ENCODE measurements at places on chromosomes 11 and 22.
A peak's percentile ranks its signal among the peaks of the same experiment; 100 is the strongest.

DNA sequence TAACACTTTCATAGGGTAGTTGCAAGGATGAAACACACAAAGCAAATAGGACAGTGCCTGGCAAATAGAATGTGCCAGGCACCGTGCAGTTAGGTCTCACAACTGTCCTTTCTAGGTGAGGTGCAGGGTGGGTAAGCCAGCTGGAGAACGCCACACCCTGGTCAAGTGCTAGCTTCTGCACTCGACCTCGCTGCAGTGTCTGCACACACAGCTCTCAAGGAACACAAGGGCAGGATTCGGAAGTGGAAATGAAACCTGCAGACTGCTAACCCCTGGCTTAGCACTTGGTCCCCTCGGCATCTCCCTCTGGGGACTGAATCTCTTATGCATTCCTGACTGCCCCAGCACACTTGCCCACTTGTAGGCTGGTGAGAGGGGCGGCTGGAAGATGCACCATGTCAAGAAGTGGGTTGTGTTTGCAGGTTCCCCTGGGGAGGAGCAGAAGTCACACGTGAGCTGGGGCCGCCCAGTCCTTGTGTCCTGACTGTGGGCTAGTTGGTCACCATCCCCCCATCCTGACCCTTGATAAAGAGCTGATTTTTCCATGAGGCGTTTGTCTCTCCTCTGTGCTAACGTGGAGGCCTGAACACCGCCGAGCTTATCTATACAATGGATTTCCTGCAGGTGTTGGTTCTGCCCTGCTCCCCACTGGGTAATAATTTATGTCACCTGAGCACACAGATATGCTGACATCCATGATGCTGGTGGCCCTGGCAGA is 89.0 kb downstream of the MICAL2 start:
- DNase-seq: no peak

DNA sequence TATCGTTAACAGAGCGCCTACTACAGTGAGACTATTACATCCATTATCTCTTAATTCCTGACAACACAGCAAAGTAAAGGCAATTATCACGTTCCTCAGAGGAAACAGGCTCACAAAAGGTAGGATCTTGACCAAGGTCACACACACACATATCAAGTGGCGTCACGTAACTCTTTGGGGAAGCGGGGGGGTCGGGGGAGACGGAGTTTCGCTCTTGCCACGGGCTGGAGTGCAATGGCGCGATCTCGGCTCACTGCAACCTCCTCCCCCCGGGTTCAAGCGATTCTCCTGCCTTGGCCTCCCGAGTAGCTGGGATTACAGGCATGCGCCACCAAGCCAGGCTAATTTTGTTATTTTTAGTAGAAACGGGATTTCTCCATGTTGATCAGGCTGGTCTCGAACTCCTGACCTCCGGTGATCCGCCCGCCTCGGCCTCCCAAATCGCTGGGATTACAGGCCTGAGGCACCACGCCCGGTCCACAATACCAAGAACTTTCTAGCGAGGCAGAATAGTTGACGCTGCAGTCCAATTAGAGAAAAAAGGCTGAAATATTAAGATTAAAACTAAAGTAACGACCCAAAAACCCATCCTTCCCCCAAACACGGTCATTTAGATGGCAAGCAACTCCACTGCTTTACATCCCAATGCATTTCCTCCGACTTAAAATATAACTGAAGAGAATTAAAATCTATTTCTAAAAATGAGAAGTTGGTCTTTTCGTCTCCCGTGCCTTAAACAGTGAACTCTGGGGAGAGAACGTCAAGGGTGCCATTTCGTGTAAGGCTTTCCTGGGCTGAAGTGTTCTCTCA is 1.2 kb downstream of the DDX17 start:
- DNase-seq: peak; percentile 72

GRCh38 chr11:83681031-83681781 is 395.0 kb upstream of the CCDC90B start:
- DNase-seq: no peak

DNA sequence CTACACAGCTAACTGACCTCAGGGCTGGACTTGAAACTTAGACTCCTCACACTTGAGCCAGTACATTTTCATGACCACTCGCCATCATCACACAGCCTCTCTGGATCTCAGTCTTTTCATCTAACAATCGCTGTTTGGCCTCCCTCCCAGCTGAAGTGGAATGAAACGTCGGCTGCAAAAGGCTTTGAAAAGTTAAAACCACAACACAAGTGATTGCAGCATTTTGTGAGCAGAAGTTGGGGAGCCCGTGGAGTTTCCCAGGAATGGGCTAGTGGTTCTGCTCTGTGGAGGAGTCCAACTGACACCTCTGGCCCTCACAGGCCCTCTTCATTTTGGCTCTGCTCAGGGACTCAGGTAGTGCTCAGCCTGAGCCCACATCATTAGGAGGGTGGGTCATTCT is 35.9 kb upstream of the TRIM29 start:
- peak; percentile 30 for DNase-seq

GRCh38 chr22:17890245-17890671 is 116.0 kb upstream of the BID start:
- no peak for DNase-seq

DNA sequence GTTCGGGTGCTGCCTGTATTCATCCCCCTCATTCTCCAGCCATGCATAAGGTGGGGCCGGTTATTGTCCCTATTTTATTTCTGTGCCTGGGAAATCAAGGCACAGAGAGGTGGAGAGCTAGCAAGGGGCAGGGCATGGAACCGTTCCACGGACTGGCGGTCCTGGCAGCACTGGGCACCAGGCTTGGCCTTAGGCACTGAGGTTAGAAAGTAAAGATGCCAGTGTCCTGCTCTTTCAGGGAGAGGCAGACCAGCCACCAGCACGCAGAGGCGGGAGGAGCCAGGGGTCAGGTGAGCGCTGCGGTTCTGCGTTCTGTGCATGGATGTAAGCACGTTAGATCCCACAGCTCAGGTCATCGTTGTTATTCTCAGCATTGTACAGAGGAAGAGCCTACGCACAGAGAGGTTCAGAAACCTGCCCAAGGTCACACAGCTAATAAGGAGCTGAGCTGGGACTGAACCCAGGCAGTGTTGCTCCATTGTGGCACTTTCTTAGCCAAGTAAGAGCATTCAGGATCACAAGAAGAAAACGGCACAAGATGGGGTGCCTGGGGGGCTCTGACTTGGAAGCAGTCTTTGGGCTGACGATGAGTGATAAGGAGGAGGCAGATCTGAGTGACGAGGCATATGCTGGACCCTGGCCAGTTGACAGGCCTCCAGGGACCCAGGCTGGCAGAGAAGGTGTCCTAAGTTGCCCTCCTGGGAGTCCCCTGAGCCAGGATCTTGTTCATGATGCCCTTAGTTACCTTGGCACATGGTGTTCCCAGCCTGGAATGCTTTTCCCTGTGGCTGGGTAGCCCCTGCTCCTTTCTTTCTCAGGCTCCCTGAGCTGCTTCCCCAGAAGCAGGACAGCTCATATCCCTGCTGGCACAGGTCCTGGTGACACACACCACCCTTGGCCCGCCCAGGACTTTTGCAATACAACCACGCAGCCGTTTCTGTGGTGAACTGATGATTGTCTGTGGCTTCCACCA is 41.1 kb downstream of the OSBPL5 start:
- DNase-seq: peak; percentile 63

- DNase-seq: no peak
Measured at GRCh38 chr11:62965574-62965973, 19.2 kb downstream of the SLC22A6 start.

DNA sequence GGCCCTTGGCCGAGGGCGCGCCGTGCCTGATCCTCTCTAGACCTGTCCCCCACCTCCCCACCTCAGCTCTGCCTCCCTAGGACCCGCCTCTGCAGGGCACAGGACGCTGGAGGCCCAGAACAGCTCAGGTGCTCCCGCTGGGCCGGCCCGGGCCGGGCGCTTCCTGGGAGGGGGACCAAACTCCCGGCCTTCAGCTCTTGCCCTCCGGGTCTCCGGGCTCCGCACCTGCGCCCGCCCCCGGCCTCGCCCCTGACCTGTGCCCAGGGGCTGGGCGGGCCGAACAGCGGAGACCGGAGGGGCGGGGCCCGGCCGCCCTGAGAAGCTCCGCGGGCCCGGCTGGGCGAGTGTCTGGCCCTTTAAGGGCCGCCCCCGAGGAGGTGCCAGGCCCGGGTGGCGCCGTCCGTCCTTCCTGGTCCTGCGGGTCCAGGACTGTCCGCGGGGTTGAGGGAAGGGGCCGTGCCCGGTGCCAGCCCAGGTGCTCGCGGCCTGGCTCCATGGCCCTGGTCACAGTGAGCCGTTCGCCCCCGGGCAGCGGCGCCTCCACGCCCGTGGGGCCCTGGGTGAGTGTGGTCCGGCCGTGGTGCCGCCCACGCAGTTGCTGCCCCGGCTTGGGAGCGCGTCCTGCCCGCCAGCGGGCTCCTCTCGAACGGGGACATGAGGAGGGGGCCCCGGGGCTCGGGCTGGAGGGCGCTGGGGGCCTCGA is at the start of gene SSH3:
Gene SSH3, plus strand, starts transcription at position 399 of the 703 bp plus-strand sequence. Its CDS starts 96 bp downstream, at position 495.
- peak; percentile 24 for DNase-seq

- peak; percentile 24 for DNase-seq
Measured at GRCh38 chr22:36986242-36986821, 32.9 kb downstream of the TST start.

DNA sequence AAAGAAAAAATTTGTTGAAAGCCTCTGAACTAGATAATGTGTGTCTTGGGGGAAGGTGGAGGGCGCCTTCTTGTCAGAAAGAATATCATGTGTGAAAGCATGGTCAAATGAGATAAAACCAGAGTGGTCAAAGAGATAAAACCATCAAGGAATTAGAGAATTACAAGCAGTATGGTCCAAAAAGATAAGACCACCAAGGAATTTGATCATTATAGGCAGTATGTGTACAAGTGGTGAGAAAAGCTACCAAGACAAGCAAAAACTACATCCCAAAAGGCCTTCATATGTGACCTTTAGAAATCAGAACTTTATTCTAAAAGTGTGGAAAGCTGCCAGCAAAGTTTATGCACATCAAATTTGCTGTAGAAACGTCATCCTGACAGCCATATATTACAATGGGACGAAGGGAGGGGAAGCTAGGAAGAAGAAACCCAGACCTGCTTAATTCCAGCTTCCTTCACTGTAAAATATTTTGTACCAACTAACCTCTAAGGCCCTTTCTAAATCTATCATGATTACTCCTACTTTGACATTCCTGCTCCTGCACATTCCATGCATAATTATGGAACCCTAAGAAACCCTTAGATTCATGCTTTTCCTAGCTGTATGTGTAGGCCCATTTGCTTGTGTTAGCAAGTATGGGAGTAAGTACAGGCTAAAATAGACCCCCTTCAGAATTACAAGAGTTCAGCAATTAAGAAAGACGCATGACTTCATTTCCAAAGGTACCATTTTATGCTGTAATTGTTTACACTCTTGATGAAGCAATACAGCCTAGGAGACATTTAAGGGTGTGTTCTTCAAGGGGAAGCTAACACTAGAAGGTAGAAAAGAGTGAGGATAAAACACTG is 51.6 kb downstream of the LGR4 start:
- no peak for DNase-seq

- no peak for DNase-seq
Measured at GRCh38 chr22:18119409-18120110, 9.0 kb downstream of the TUBA8 start.

DNA sequence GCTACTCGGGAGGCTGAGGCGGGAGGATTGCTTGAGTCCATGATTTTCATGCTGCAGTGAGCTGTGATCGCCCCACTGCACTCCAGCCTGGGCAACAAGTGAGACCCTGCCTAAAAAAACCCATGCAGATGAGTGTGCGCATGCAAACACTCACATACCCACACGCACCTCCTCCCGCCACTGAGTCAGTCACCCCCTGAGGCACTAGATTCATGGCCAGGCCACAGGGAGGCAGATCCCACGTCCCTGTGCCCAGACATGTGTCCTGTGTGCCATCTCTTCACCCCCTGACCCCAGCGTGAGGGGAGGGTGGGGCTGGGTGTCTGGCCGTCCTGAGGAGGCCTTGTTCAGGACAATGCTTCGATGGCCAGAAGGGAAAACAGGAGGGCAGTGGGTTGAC is 15.5 kb downstream of the RELT start:
- DNase-seq: no peak

DNA sequence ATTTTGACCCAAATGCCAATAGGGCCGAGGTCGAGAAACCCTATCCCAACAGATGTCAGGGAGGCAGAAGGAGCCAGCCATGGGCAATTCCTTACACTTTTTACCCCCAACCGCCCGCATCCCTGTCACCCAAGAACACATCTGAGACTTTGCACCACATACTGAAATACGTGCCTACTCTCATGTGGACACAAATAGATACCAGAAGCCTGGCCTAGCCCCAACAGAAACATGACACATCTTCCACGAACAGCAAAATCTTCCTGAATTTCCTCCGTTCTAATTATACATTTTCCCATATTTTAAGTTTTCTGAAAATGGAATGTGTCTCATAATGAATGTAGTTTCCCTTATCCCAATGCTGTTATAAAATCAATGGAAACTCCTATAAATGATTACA is 64.7 kb downstream of the SLC1A2 start:
- DNase-seq: no peak

GRCh38 chr11:123742724-123743120 is 1.3 kb upstream of the ZNF202 start:
- DNase-seq: no peak

- no peak for DNase-seq
Measured at GRCh38 chr11:58330861-58331260, 28.0 kb downstream of the OR5B17 start.

GRCh38 chr22:46428602-46429324 is 93.2 kb downstream of the TRMU start:
- DNase-seq: no peak

- DNase-seq: no peak
Measured at GRCh38 chr11:64296236-64296635, 3.9 kb upstream of the CATSPERZ start.

GRCh38 chr11:114314096-114314495 is 17.9 kb downstream of the NNMT start:
- DNase-seq: no peak

DNA sequence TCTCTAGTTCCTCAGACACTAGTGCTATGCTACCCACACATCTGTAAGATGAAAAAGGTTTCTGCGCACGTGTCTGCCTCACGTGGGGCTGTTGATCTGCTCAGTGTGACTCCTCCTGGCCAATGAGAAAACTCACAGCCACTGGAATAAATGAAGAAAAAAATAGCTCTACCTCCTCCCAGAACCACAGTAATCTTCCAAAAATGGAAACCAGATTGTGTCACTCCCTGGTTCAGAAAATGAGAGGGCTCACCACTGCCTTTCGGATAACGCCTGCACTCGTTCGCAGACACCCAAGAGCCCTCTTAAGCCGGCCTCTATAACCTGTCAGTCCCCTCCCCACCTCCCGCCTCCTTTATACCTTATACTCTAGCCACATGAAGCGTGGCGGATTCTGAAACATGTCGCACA is 5.1 kb downstream of the APBB1 start:
- DNase-seq: no peak

DNA sequence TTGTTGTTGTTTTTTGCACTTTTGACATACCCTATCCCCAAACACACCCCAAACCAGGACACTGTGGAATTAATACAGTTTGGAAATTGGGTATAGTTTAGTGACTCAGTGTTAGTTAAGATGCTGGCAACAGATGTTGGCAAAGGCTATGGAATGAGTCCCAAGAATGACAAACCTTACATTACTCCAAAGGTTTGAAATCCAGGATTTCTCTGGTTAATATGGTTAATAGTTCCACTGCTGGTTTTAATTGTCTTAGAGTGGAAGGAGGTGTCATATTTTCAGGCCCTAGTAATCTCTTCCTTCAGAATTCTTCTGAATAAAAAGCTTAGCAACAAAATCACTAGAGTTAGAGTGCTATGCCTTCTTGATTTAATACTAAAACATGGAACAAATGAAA is 775 bp downstream of the LPXN start:
- DNase-seq: peak; percentile 57

- no peak for DNase-seq
Measured at GRCh38 chr22:32376681-32377080, 19.0 kb downstream of the RFPL3 start.

- DNase-seq: no peak
Measured at GRCh38 chr11:36212564-36213392, 76.4 kb downstream of the COMMD9 start.
